Urinary bladder (tissue), 4 donors: ENCODE measurements at places on chromosomes 4 and X.

GRCh38 chr4:101501421-101501820 is 154.1 kb upstream of the PPP3CA start:
- no peak for DNase-seq

DNA sequence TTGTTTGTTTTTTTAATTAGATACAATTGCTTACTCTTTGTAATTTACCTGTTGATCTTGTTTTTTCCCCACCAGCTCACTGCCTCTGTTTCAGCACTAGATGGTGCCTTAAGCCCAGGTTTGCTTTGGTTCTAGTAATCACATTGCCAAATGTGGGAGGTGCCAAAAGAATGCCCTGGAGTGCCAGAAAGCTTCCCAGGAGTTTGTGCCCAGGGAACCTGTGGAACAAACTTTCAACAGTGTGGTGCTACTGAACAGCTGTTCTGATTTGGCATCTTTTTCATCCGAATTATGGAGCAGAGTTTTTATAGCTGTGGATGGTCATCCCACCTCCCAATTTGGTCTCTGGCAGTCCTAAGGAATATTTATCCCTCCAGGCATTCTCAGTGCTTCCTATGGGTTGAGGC is 1000.7 kb downstream of the STIM2 start:
- DNase-seq = no peak

DNA sequence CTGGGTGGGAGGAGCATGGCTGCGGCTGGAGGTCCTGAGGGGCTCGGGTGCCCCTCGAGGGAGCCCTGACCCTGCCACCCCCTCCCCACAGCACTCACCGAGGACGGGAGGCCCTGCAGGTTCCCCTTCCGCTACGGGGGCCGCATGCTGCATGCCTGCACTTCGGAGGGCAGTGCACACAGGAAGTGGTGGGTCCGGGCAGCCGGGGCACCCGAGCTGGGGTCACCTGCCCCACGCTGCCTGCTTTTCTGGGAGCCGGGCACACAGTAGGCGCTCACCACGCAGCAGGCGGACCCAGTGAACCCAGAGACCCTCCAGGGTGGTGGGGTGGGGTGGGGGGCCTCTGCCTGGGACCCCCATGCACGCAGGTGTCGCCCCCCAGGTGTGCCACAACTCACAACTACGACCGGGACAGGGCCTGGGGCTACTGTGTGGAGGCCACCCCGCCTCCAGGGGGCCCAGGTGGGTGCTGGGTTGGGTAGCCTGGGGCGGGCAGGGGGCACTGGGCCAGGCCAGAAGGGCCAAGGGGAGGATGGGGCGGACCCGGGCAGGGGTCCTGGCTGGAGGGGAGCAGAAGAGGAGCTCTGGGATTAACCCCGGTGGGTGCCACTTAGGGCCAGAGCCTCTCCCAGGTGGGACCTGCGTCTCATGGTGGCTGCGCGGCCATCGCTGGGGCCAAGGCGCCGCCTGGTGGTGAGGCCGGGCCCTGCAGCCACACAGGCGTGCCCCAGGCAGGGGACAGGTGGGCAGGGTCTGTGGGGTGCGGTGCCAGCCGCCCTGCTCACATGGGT is 1.4 kb downstream of the HGFAC start:
- DNase-seq = no peak

DNA sequence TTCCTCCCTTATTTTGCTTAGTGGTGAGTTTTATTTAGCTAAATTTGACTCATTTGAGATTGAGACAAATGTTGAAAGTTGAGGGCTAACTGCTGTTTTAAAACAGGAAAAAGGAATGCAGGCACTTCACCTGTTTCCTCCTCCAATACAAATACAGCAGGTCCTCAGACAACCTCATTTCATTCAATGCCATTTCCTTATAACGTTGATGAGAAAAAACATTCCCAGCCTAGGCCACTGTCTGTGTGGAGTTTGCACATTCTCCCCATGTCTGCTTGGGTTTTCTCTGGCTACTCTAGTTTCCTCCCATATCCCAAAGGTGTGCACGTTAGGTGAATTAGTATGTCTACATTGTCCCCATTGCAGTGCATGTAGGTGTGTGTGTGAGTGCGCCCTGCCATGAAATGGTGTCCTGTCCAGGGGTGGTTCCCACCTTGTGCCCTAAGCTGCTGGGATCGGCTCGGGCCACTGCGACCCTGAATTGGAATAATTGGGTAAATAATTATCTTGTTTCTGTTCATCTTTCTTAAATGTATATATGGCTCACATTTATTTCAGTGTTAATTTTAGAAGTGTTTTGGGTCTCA is 21.9 kb downstream of the SMAD1 start:
- no peak for DNase-seq

- peak; percentile 1 for DNase-seq
These were observed 51.5 kb upstream of the RAP2C start for GRCh38 chrX:132270699-132271098.

- DNase-seq = no peak
These were observed 518.9 kb downstream of the MID1IP1 start for GRCh38 chrX:39320165-39320564.

- DNase-seq = no peak
These were observed 51.0 kb downstream of the FAT4 start for GRCh38 chr4:125365731-125366130.
